Astrocyte of the spinal cord (primary cell): ENCODE measurements at places on chromosomes 7 and 10.

DNA sequence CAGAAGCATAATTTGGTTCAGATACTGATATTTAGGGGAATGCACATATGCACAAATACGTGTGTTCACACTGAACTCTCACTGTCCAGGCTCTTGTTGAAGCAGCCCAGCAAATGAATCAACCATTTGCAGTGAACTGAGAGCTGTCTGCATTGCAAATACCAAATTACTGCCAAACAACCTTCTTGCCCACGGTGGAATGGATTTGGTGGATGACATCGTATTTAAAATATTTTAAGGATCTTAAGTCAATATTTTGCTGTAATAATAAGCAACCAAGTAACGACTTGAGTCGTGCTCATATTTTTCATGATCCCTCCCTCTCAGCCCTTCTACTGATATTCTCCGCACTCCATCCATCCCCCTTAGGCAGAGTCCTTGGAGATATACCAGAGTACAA is 107.9 kb upstream of the FEZF1 start:
- DNase-seq = peak; percentile 32

DNA sequence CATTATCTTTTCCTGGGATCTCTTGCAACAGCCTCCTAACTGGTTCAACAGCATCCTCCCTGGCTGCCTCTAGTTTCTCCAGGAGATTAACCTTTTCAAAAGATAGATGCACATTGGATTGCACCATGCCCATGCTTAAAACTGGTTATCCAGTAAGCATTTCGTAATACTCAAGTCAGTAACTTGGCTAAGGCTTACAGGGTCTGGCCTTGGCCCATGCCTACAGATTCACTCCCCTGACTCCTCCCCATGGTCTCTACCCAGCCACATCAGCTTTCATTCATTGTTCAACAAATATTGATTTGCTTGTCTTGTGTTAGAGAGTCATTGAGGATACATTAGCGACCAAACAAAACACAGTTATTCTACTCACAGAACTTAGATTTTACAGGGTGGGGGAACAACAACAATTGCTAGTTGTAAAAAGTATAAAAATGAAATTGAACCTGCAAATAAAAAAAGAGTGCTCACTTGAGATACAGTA is 1.8 kb upstream of the KIF20B start:
- DNase-seq = no peak

DNA sequence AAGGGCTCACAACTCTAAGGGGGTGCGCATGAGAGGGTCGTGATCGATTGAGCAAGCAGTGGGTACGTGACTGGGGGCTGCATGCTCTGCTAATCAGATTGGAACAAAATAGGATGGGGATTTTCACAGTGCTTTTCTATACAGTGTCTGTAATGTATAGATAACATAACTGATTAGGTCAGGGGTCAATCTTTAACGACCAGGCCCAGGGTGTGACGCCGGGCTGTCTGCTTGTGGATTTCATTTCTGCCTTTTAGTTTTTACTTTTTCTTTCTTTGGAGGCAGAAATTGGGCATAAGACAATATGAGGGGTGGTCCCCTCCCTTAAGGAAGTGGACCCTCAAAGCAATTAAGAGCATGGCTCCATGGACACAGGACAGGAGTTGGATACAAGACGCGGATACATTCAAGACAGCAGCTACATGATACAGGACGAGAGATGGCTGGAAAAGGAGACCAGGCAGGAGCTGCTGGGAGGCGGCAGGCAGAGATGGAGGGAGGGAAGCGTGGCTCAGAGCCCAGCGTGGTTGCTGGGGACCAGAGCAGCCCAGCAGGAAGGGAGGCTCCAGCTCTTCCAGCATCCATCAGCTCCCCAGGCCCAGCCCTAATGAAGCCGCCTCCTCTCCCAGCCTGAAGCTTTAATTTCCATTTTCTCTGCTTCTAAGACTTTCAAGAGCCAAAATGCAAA is 31.6 kb downstream of the GSDME start:
- no peak for DNase-seq

DNA sequence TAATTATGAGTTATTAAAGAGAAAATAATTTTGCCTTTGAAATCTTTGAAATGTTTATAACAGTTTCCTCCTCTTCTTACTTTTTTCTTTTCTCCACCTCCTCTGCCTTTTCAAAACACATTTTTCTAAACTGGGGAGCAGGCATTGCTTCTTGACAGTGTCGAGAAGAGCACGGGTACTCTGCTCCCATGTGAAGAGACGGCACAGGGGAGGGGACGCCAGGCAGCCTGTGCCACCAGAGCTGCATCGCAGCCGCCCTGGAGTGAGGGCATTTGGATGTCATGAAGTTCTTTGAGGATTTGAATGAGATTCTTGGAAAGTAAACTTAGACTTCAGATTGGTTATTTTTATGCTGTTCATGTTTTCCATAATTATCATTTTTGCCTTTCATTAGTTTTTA is 149.7 kb downstream of the ACTR3B start:
- no peak for DNase-seq

GRCh38 chr10:23293145-23293724 is 51.4 kb downstream of the C10orf67 start:
- peak; percentile 11 for DNase-seq

DNA sequence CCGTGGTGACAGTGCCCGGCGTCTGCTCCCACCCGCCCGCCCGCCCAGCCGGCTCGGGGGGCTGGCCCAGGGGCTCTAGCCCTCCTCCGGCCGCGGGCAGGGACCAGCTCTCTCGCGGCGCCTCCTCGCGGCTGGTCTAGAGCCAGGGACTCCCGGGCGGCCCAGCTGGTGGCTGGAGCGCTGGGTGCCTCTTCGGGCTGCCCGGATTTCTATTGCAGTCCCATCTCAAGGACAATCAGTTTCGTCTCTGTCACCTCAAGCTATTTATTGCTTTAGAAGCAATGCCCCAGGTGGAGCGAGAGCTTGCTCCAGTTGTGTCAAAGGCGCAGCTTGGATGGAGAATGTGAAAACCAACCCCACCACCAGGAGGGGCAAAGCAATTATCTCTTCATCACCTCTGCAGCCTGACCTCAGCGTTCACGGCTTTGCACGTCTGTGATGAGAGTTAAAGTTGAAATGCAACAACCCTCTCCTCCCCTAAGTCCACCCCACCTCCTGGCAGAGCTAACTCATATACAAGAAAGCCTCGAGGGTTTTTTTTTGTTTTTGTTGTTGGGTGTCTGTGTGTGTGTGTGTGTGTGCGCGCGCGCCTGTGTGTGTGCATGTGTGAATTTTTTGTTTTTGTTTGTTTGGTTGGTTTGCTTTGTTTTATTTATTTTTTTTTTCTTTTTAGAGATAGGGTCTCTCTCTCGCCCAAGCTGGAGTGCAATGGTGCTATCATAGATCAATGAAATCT is at the start of gene ITGA8:
TSS of gene ITGA8 (minus strand) at position 24 of the 736 bp plus-strand sequence. CDS start 151 bp downstream, outside the sequence.
- DNase-seq = peak; percentile 48

DNA sequence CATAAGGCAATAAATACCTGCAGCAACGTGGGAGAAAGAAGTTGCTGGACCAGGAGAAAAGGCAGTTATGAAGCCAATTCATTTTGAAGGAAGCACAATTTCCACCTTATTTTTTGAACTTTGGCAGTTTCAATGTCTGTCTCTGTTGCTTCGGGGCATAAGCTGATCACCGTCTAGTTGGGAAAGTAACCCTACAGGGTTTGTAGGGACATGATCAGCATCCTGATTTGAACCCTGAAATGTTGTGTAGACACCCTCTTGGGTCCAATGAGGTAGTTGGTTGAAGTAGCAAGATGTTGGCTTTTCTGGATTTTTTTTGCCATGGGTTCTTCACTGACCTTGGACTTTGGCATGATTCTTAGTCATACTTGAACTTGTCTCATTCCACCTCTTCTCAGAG is 13.0 kb downstream of the DUSP5 start:
- DNase-seq = no peak

DNA sequence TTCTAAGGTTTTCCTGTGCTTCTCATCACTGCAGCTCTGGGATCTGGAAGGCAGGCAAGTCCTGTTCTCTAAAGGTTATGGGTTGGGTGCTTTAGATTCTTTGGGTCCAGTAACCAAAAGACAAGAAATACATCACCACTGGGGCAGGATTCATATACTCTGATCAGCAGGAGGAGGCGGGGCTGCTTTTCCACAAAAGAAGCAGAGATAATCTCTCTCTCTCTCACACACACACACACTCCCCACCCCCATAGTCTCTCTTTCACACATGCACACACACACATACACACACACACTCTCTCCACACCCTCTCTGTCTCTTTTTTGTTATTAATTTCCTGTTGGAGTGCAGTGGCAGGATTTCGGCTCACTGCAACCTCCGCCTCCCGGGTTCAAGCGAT is 13.0 kb upstream of the ACBD5 start:
- no peak for DNase-seq

GRCh38 chr7:129134356-129134987 is 10.0 kb upstream of the TSPAN33 start:
- no peak for DNase-seq

- DNase-seq = no peak
Observed at GRCh38 chr10:116850058-116850611, 836 bp downstream of the ENO4 start.

- no peak for DNase-seq
Observed at GRCh38 chr7:132311733-132312132, 264.5 kb downstream of the PLXNA4 start.

GRCh38 chr7:91187061-91187460 is 77.2 kb upstream of the FZD1 start:
- DNase-seq = no peak

GRCh38 chr10:79490400-79491142 is 21.8 kb upstream of the EIF5AL1 start:
- DNase-seq = peak; percentile 77
